Nucleus accumbens (tissue), 56 donors: ENCODE measurements at places on chromosomes 6 and 20.

GRCh38 chr6:109446541-109446940 is 6.0 kb downstream of the SMPD2 start:
- no peak for DNase-seq

DNA sequence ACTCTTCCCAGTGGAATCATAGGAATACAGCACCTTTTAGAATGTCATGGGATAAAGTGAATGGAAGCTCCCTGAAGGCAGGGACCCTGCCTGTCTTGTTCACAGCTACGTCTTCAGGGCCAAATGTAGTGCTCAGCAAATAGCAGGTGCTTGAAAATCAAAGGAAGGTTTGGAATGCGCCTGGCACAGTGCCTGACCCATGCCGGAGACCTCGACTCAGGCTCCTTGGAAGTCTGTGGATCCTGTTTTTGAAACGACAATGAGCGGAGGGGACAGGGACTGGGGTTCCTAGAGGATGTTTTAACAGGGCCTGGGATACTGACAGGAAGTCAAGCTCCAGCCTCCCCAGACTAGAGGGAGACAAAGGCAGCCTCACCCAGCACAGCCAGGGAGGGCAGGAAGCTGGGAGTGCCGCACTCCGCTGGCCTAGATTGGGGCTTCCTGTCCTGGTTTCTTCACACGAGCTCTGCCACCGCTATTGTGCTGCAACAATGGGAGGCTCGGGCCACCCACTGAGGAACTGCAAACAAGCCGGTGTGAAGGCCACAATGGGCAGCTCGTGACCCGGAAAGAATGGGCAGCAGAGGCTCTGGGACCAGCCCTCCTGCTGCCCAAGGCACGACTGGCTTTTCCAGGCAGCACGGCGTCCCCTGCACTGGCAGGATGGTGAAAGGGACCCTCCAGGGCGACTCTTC is 76.7 kb downstream of the PREX1 start:
- DNase-seq: peak; percentile 42

DNA sequence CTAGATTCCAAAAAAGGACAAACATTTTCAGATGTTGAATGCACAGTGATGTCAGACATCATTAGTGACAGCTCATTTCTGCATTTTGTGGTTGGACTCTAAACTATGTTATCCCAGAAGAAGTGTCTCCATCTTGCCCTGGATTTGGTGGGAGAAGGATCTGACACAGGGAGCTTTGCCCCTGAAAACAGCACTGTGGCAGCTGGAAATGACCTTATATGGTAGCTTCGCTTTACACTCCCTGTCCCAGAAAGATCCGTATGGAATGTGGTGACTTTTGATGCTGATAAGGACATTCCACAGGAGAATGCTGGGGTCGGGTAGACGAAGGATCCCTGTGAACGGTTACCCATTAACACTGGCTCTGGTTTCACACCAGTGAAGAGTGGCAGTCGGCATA is 87.2 kb upstream of the EDN1 start:
- DNase-seq: no peak

- DNase-seq: no peak
Measured at GRCh38 chr6:67935976-67936477, 699.1 kb upstream of the ADGRB3 start.

DNA sequence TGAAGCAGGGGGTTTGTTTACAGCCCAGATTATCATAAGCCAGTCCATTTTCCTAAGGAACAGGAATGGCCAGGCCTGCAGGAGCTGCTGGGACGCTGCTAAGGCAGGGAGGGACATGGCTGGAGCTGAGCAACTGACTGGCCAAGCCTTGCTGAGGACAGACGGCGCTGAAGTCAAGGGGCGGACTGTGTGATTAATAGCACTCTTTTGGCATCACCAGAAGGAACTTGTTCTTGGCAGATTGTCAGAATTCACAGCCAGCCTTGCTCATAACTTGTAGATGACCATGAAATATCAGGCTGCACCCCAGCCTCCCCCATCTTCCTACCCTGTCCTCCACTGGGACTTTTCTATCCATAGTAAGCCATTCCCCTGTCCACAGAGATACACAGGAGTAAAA is 218.8 kb upstream of the RNF24 start:
- DNase-seq: no peak

GRCh38 chr20:46670585-46671584 is 18.4 kb downstream of the TP53RK start:
- DNase-seq: no peak

DNA sequence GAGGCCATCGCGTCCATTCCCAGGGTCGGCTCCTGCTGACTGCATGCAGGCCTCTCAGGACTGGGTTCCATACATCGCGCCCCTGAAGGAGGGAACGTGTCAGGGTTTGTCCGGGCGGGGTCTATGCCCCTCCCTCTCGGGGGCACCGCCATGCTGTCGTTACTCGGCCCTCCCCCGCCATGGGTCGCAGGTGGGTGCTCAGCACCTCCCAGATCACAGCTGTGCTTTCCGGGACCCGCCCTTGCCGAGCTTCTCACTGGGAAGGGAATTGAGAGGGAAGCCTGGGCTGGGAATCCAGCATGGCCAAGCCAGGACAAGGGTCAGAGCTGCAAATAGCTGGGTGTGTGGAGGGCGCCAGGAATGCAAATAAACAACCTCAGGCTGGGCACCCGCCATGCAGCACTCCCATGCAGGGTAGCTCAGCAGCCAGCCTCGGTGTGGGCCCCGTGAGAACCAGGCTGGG is at the start of gene FRMD1:
Gene FRMD1 (minus strand): TSS at position 270 of the 463 bp plus-strand sequence. CDS start 118 bp downstream, at position 152.
- DNase-seq: no peak

GRCh38 chr20:16821211-16822089 is 73.3 kb downstream of the OTOR start:
- no peak for DNase-seq

GRCh38 chr6:151498327-151498726 is 4.5 kb downstream of the CCDC170 start:
- DNase-seq: no peak

GRCh38 chr20:41382791-41383305 is 16.2 kb upstream of the EMILIN3 start:
- no peak for DNase-seq

DNA sequence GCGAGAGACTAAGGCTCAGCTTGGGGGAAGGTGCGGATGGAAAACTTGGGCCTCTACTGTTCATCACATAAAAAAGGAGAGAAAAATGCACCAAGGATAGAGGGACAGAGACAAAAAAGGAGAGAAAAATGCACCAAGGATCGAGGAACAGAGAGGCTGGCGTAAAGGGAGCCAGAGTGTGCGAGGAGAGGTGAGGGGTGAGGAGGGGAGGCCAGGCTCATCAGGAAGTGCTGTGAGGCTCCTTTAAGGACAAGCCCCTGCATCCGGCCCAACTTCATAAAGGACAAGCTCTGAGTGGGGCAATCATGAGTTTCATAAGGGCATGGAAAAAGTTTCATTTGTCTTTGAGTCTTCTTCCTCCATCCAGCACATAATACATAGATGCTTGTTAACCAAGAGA is 117.2 kb upstream of the NXT1 start:
- no peak for DNase-seq

- DNase-seq: no peak
Measured at GRCh38 chr6:124577734-124578281, 384.4 kb upstream of the RNF217 start.

GRCh38 chr6:90080876-90081481 is 186.7 kb downstream of the GJA10 start:
- no peak for DNase-seq

DNA sequence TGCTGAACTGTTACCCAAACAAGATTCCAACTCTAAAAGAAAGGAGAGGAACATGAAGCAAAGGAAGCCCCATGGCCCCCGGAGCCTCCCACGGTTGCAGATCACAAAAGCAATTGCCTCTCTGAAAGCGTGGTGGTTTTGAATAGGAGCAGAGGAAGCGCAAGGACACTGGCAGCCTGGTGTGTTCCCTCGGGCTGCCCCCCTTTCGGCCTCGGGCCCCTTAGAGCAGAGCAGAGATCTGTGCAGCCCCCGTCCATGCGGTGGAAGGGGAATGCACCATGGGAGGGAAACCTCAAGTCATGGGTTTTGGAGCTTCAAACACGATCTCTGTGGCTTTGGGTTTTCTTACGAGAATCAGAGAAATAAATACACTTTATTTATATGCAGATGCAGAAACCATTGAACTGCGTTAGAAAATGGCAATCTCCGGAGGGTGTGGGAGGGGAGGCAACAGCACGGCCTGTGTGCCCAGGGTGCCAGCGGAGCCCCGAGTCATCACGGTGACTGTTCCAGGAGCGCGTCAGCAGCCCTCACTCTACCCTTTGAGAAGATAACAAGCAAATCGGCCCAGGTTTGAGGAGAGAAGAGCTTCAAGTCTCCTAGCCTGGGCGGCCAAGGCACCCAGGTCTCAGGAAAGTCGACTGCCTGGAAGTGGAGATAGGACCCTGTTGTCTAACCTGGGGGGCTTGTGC is 20.5 kb downstream of the FOXF2 start:
- no peak for DNase-seq

DNA sequence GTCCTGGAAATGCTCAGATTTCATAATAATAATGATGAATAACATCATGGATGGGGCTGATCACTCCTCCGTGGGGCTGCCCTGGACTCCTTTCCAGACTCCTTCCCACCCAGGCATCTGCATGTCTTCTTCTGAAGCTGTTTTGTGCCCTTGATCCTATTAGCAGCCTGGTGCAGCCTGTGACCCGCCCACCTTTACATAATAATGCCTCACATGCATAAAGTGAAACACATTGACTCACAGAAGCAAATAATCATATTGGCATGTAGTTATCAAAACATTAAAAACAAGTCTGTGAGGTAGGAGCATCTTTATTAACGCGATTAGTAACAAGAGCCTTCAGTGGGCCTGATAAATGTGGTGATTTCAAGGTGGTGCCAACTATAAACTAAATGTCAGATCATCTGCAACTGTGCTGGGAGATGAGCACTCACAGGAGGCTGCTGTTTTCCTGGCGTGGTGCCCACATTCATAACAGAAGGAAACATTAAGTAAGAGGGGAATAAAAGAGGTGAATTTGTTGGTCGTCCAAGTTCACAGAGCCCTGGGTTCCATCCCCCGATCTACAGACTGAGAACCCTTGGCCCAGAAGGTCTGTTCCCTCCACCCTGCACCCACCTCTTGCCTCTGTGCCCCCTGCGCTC is 344.7 kb downstream of the CDH4 start:
- no peak for DNase-seq

- DNase-seq: no peak
Measured at GRCh38 chr20:51277961-51278360, 255.1 kb upstream of the KCNG1 start.

GRCh38 chr6:107684996-107685395 is 139.1 kb downstream of the SCML4 start:
- DNase-seq: no peak

DNA sequence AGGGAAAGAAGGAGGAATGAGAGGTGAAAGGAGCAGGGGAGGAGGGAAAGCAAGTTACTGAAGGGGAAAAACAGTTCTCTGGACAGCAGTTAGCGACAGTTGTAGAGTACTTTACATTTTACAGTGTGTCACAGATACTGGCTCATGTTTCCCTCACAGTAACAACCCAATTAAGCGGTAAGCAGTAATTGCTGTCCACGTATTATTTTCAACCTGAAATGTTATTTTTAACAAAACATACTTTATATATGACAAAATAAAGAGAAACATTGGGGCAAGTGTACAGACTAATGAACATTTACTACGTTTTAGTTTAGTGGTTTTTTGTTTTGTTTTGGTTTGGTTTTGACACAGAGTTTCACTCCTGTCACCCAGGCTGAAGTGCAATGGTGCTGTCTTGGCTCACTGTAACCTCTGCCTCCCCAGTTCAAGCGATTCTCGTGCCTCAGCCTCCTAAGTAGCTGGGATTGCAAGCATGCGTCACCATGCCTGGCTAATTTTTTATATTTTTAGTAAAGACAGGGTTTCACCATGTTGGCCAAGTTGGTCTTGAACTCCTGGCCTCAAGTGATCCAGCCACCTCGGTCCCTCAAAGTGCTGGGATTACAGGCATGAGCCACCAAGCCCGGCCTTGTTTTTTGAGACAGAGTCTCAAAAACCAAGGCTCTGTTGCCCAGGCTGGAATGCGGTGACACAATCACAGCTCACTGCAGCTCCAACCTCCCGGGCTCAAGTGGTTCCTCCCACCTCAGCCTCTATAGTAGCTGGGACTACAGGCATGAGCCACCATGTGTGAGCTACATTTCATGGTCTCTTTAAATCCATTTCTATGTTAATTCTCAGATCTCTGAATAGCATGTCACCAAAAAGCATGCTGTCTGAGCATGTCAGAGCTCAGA is 22.6 kb upstream of the BTN3A2 start:
- DNase-seq: no peak

- peak; percentile 42 for DNase-seq
Measured at GRCh38 chr20:21126581-21126870, 644 bp downstream of the KIZ start.

- no peak for DNase-seq
Measured at GRCh38 chr6:33914645-33915044, 110.8 kb upstream of the MLN start.

GRCh38 chr20:47493175-47493962 is 8.3 kb upstream of the NCOA3 start:
- peak; percentile 5 for DNase-seq

DNA sequence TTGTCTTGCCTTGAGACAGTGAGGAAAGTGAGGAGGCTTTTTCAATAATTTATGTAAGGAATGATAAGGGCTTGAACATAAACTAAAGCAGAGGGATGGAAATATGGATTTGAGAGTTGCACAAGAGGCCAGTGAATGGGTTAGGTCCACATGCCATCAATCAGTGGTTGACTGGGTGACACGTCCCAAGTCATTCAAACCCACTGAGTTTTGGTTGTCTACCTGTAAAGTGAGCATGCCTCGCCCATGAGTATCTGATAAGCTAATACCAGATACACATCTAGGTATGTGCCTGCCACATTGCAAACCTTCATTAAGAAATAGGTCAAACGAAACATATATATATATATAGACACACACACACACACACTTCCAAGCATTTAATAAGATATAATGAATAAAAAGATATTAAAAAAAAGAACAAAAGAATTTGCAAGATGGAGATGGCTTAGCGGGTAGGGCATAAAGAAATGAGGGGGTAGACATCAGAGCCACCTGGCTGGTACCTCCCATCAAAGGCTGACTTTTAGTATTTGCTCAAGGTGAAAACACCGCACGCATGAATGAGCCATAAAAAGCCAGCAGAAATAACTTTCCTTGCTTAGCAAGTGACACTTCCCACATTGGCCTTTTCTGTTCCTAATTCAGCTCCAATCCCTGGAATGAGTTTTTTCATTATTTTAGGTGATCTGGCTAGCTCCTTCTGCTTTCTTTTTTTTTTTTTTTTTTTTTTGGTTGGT is 109.1 kb upstream of the GGTLC1 start:
- DNase-seq: no peak

DNA sequence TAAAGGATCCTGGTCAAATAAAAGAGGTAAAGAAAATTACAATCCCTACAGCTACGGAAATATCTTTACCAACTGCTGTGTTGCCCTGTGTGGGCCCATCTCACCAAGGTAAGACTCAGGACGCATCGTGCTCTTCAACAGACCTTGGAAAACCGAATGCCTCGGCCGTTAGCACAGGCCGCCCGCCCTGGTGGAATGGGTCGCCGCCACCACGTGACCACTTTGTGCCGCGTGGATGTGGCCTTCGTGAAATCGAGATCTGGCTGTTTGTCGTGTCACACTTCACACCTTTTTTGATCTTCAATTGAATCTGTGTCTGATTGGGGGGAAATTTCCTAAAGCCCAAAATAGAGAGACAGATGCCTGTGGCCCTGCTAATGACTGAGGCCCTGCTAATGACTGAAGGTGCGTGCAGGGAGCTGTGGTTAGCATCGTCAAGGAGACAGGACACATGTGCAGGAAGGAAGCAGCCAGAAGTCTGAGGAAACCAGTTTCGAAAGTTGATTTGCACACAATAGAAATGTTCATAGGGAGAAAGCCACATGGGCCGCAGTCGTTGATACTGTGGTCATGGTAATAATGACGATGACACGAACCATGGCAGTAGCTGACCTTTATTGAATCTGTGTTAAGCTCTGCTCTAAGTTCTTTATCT is 175.7 kb upstream of the SNX9 start:
- no peak for DNase-seq
